Left ventricle myocardium inferior (tissue), 1 donor: ENCODE measurements at places on chromosomes 3 and 15. TPM values are rescaled to one million over a fixed set of nuclear protein-coding genes. Genes with fewer than 3 reads are reported as not detected.

GRCh38 chr15:87154761-87155160, 1075.1 kb downstream of the AGBL1 start:
- no peak for DNase-seq

GRCh38 chr3:10697918-10698317, 118.1 kb upstream of the SLC6A11 start:
- DNase-seq = no peak

DNA sequence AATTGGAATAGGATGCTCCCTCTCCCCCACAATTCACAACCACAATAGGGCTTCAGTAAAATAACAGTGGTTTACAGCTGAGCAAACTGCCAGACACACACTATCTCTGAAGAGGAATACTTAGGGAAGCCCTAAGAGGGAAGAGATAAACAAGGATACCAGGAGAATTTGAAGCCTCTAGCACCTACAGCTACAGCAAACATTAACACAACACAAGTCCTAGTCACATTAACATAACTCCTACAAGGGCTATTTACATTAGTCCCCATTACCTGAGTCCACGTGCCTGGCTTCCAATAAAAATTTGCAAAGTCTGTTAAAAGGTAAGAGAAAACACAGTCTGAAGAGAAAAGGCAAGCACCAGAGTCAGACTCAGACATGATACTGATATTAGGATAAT, 346.9 kb upstream of the CDIN1 start:
- no peak for DNase-seq

DNA sequence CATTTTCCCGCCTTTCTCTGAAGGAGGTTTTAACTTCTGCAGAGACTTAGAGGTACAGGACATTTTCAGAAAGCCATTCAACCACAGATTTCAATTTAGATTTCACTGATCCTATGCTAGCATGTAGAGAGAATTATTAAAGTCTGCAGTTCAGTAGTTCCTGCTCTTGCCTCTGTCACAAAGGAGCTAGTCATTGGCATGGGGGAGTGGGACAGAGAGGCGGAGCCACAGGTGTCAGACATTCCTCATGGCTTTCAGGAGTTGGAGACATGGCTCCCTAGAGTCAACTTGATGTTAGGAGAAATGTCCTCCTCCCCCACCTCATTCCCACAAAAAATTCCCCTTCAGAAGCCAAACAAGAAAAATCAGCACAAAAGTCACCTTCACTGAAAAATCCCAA, 66.0 kb upstream of the SIAH2 start:
- DNase-seq = no peak

PGBD4 gene
- 2.0 TPM for total RNA-seq

DIPK2A gene
- 8.4 TPM for total RNA-seq

CCDC80 gene
- total RNA-seq = 171 TPM

AHSG gene
- total RNA-seq = not detected
